Kidney (tissue), 22 donors: ENCODE measurements at places on chromosomes 1 and 21.

DNA sequence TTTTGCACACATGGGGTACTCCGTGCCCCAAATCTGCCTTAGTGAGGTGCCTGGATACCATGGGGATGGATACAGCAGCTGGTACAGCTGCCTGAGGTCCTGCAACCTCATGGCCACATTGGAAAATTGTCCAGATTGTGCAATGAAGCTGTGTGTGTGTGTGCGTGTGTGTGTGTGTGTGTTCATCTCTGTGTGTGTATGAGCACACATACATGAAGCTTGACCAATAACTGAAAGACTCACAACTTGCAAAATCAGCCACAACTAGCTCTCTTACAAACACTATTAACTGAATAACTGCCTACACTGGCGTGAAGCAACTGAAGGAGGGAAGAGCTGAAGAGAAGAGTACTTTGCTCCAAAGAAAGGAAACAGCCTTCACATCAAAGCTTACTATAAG is 78.1 kb downstream of the ERG start:
- no peak for DNase-seq

- DNase-seq = peak; percentile 74
Measured at GRCh38 chr1:230797942-230798365, 50.8 kb downstream of the CAPN9 start.

- no peak for DNase-seq
Measured at GRCh38 chr1:232655746-232656085, 25.8 kb upstream of the SIPA1L2 start.

DNA sequence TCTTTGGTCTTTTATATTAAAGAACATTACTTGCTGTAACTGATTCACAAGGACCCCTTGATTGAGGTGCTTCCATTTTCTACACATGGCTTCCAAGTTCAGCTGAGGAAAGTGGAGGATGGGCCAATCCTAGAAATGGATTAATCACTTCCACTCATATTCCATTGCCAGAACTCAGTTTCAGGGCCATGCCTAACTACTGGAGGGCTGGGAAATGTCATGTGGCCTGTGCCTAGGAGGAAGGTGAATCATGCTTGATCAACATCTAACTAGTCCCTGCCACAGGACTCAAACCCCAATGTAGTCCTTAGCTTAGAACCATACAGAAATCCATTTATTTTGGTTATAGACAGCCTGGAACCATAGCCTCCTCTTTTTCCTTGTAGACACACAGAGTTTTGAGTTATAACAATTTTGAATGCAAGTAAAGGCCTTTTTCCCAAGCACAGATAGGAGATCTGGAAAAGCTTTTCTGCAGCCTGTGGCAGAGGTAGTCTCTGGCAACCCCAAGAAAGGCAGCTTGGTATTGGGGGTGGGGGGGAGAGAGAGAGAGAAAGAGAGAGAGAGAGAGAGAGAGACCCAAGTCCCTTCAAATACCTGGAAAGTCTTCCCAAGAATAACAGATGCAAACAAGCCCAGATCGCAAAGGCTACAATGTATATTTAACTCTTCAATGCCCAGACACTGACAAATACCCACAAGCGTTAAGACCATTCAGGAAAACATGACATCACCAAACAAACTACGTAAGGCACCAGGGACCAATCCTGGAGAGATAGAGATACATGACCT is 12.5 kb downstream of the MAST2 start:
- no peak for DNase-seq

DNA sequence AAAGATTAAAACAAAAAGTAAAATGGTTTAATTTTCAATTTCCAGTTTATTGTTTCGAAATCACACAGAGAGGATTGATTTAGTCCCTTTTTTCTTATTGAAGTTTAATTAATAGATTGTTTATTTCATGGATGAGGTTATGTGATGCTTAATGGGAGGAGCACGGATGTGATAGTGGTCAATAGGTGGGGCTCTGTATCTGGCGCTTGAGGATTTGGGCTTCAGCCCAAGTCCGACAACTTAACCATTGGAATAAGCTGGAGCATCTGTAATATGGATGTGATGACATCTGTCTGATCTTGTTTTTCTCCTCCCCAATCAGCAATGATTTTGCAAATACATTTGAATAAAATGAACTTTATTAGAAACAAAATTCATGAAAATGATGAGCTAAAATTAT is 169.2 kb downstream of the LYPLAL1 start:
- no peak for DNase-seq

DNA sequence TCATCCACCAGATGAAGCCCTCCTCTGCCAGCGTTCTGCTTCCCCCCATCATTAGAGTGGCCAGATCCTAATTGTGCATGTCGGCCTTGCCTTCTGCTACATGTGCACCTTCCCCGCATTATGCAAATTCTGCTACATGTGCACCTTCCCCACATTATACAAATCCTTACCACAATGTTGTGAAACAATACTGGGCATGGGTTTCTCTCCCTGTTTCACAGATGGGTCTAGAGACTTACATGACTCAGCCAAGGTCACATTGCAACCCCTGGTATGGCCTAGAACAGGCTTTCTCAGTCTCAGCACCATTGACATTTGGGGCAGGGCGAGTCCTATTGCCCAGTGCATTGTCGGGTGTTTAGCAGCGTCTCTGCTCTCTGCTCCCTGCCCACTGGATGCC is 1.0 kb upstream of the CELA2A start:
- no peak for DNase-seq

DNA sequence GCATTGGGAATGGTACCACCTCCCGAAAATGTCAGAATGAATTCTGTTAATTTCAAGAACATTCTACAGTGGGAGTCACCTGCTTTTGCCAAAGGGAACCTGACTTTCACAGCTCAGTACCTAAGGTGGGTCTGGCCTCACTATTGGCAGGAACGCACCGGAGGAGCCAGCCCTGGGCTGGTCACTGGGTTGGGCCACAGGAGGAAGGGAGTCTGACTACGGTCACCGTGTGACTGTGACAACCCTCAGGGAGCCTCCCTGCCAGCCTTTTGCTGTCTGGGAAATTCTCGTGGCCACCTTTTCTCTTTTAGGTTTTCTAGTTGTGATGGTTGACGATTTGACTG is 2.2 kb downstream of the IL10RB start:
- no peak for DNase-seq

DNA sequence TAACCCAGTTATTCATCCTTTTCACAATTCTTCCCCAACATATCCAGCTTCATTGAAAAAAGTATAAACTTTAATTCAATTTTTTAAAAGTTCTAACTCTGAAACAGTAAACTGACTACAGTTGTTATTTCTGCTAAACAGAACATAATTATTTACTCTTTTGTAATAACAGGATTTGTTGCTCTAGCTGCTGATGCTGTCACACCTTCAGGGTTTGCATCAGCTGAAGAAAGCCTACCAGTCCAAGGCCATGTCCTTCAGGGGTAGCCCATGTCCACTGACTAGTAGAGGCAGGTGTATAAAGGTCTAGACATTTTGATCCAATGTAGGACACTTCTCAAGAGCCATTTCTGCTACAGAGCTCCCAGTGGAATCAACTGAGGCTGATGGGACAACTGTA is 107.7 kb downstream of the CDC42BPA start:
- DNase-seq = no peak

- peak; percentile 79 for DNase-seq
Measured at GRCh38 chr1:204335085-204335484, 24.6 kb downstream of the PLEKHA6 start.

GRCh38 chr21:40830836-40831235 is 16.1 kb downstream of the DSCAM start:
- DNase-seq = no peak

GRCh38 chr21:28687586-28687985 is 305.1 kb downstream of the LTN1 start:
- no peak for DNase-seq

GRCh38 chr1:58238846-58239245 is 307.7 kb downstream of the OMA1 start:
- no peak for DNase-seq

- no peak for DNase-seq
Measured at GRCh38 chr1:85584923-85585322, 4.4 kb downstream of the CCN1 start.

- DNase-seq = no peak
Measured at GRCh38 chr21:41831866-41832595, 47.1 kb downstream of the PRDM15 start.

DNA sequence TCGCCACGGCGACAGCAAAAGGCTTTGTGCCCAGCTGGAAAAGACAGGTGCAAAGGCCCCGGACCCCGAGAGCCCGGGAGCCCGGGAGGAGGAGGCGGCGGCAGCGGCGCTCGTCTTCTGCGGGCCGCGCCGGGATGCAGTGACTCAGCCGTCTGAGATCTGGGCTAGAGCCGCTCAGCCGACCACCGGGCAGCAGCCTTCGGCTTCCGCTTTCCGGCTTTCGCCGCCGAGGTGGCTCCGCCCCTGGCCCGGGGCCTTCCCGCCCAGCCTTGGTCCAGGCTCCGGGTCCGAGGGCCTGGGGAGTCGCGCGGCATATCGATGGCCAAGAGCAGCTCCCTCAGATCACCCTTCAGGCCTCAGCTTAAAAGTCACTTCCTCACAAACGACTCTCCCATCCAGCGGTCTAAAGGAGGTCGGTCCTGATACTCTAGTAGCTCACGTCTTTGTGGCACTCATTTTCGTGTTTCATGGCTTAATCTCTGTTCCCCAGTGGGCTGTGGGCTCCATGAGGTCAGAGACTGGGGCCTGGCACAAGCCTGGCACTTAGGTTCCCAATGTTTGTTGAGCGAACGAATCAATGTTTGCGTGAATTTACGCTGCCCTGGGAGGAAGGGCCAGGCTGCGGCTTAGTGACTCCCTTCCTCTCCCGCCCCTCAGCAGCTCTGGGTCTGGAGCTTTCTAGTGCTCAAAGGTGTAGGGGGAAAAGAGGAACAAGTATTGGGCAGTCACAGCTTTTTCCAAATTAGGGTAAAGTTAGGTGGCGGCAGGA is at the start of gene PHTF1:
TSS of gene PHTF1 (minus strand) at position 154 of the 769 bp plus-strand sequence. CDS start 783 bp downstream, outside the sequence.
- peak; percentile 89 for DNase-seq

GRCh38 chr1:109927911-109928321 is 17.3 kb downstream of the CSF1 start:
- peak; percentile 64 for DNase-seq

DNA sequence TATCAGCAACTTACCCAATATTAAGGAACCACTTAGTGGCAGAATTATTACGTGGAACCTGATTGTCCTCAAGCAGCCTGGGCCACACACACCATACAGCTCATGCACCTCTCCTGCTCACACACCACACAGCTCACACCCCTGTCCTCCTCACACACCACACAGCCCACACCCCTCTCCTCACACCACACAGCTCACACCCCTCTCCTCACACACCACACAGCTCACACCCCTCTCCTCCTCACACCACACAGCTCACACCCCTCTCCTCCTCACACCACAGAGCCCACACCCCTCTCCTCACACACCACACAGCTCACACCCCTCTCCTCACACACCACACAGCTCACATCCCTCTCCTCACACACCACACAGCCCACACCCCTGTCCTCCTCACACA is 36.8 kb upstream of the LAMC2 start:
- DNase-seq = no peak

GRCh38 chr21:38133240-38133639 is 123.6 kb upstream of the KCNJ15 start:
- DNase-seq = no peak

DNA sequence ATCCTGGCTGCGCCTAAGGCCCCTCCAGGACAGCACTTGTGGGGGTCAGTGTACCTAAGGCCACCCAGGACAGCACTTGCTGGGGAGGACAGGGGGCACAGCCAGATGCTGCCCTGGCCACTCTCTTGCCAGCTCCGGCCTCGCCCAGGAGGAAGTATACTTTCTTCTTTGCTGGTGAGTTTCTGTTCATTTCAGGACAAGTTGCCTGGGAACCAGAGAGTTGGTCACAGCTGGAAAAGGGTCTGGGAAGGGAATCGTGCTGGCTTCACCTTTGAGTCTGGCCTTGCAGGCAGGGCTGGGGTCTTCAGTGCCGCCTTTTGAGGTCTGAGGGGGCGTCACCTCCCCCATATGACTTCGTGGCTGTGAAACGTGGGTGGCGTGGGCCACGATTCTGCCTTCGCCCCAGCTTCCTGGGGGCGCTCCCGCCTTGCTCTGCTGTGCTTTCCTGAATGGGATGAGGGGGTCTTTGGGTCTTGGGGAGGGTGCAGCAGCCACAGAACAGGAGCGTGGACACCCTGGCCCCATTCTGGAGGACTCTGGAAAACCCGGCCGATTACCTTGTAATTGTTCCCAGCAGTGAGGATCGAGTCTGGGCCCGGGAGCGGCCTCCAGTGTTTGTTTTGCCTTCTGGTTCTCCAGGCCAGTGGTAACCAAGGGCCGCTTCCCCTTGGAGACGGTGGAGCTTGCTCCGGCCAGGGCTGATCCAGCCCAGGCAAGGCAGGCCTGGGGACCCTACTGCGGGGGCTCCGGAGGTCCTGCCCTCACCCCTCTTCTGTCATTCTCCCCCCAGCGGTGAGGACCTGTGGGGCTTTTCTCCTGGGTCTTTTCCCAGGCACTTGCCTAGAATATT is 45.9 kb downstream of the SPSB1 start:
- DNase-seq = peak; percentile 54

DNA sequence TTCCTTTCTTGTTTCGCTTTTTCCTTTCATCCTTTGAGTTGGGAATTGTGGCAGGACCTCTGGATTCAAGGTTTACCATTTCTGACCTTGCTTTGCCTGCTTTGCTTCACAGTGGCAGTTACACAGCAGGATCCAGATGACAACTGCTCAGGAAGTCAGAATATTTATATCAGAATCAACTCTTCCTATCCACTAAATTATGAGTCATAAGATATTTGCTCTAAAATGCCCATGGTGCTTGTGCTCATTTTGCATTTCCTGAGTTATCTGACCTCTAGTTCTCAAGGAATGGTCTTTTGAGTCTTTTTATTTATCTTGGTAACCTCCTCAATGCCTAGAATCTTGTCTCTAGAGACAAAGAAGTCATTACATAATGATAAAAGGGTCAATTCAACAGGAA is 290.8 kb downstream of the LRRC7 start:
- DNase-seq = no peak

GRCh38 chr1:17123196-17124045 is 4.2 kb upstream of the PADI2 start:
- DNase-seq = no peak

DNA sequence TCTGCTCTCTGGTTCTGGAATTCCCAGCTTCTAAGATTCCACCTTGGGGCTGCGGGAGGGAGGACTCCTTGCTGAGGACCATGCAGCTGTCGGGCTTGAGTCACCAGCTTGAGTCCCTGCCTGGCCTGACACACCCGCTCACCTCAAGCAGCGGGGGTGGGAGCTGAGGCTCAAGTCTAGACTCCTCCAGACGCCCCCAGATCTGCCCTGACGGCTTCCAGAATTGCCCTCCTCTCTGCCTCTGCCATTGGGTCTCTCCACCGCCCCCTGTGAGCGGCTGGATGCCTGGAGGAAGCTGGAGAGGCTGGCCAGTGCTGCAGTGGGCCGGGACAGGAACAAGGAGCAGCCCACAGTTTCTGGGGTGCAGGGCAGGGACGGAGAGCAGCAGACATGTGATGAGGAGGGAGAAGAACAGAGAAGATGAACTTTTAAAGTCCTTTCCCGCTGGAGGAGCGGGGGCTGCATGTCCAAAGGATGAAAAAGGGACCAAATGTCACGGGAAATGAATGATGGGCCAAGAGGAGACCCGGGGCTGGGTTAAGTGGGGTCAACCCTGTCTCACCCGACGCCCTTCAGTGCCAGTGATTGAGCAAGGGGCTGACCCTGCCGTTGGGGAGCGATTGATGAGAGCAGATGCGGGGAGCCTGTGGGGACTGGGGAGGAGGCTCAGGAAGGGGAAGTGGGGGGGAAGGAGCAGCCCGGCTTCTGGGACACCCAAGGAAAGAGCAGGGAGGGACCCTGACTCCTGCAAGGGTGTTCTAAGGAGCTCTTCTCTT is 13.5 kb downstream of the CRABP2 start:
- peak; percentile 65 for DNase-seq

- DNase-seq = peak; percentile 92
Measured at GRCh38 chr21:45590246-45590725, 48.0 kb upstream of the SLC19A1 start.
